Erythroblast (primary cell): ENCODE measurements at places on chromosomes 7 and 10.

- DNase-seq: no peak
Measured at GRCh38 chr10:73634421-73634820, 6.9 kb downstream of the MYOZ1 start.

DNA sequence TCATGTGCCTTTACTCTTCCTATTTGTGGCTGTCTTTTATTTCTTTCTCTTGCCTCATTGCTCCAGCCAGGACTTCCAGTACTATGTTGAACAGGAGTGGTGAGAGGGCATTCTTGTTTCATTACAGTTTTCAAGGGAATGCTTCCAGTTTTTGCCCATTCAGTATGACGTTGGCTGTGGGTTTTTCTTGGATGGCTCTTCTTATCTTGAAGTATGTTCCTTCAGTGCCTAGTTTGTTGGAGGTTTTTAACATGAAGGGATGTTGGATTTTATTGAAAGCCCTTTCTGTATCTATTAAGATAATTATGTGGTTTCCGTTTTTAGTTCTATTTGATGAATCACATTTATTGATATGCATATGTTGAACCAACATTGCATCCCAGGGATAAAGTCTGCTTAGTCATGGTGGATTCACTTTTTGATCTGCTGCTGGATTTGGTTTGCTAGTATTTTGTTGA, 96.8 kb downstream of the GLCCI1 start:
- no peak for DNase-seq

DNA sequence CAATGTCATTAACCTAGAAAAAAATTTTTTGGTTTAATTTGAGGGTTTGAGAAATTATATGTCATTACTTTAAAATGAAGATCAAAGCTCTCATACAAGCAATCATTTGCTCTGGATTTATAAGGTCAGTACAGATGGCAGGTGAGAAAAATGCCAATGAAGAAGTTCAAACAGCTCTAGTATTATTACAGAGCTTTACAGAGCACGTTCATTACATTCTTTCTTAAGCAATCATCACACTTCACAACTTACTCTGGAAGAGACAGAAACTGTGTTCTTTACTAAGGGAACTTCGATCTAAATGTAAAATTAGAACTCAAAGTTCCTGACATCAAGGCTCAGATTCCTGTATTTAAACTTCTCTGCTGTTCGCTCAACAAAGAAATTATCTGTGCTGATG, 153.4 kb downstream of the ATE1 start:
- DNase-seq: no peak

DNA sequence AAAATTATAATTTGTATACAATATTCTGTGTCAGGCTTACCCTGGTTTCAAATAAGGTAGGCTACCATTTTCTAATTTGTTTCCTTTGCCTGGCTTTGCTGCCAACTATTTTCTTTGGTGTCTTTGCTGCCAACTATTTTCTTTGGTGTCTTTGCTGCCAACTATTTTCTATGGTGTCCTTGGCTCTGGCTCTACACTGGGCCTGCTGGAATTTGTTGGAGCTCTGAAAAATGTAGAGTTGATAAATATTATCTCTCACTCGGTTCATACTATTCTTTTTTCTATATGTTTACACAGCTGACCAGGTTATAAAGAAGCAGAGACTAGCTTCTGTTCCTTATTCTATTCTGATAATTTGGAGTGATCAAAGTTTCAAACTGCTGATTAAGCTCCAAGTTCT, 768.0 kb upstream of the PHF14 start:
- DNase-seq: no peak

- peak; percentile 57 for DNase-seq
Measured at GRCh38 chr10:86522510-86522855, 891 bp upstream of the WAPL start.
